Transverse colon (tissue), 4 donors: ENCODE measurements at places on chromosomes 11 and 22. TPM values are rescaled to one million over a fixed set of nuclear protein-coding genes. Genes with fewer than 3 reads are reported as not detected.

SLC25A45 gene
- 2.2 TPM for total RNA-seq

DNA sequence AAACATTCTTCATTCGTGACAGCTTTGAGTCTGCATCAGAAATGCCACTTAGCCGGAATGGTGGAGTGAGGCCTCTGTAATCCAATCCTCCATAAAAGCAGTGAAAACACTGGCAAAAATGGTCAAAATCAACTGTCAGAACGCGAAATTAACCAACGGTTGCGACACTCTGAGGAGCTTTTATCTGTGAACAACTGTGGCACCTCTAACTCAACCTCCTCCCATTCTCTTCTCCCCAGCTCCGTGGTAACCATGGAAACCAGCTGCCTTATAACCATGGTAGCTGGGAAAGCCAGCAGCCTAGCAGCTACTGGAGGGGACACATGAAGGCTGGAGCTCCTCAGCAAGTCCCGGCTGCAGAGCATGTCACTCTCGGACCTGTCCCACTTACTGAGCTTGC lies 20.3 kb downstream of the AP2A2 start:
- no peak for DNase-seq
- no peaks in the 10 kb centered on the region for H3K27me3 ChIP-seq
- H3K4me1 ChIP-seq = peaks cover 7% of the 10 kb centered on the region
- H3K4me3 ChIP-seq = no peak overlapping the region
- peaks cover 7% of the 10 kb centered on the region for H3K36me3 ChIP-seq

RHOG gene
- 99.1 TPM for total RNA-seq

LMNTD2 gene
- 14.8 TPM for total RNA-seq

GRCh38 chr11:34656062-34656720 lies 35.3 kb downstream of the EHF start:
- no peak for DNase-seq
- H3K4me1 ChIP-seq = peaks cover 6% of the 10 kb centered on the region
- H3K36me3 ChIP-seq = peaks cover 25% of the 10 kb centered on the region
- H3K4me3 ChIP-seq = no peak overlapping the region
- no peaks in the 10 kb centered on the region for H3K27me3 ChIP-seq
